CD4-positive, alpha-beta T cell treated with Interleukin-4 for 4 hours (primary cell): ENCODE measurements at places on chromosomes 6 and 20.

DNA sequence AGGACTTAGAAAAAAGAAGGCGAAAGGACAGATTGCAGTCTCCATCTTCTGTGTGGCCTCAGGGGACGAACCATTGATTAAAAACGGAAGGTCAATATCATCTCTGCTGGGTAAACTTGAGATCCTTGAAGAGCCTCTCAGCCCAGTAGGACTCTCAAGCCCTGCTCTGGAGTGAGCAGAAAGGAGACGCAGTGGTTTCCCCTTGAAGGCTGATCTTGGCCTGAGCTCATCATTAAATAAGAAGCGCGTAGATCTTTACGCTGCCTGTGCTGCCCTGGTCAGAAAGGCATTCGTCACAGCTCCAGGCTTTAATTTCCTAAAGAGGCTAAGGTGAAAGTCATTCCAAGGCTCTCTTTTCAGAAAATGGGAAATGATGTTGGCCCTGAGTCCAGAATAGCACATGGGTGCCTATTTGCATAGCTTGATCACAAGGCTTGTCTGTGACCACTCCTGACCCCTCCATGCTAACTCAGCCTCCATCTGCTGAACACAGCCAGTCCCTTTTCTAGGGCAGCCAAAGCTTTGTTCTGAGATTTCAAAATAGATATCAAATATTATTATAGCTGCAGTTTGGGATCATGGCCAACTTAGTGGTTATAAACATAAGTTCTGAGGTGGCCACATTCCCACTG, 29.3 kb upstream of the XRN2 start:
- no peak for DNase-seq

GRCh38 chr20:63555661-63556381, 1.9 kb downstream of the FNDC11 start:
- DNase-seq: no peak

DNA sequence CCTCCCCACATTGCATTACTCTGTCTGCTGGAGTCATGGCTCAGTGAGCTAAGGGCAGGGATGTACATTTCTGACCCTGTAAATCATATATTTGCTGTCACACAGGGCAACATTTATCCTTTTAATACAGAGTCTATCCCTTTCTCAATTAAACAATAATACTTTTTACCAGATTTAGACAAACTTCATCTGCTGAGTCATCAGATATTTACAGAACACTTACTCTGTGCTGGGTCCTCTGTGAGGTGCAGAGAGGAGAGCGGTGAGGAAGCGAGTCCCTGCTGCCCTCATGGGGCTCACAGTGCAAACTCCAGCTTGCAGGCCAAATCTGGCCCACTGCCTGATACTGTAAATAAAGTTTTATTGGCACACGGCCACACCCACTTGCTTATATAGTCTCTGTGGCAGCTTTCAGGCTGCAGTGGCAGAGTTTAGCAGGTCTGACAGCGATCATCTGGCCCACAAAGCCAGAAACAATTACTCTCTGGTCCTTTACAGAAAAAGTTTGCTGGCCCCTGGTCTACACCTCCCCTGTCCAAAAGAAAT, 144.5 kb downstream of the CDH26 start:
- no peak for DNase-seq

- DNase-seq: no peak
Observed at GRCh38 chr20:38143238-38143645, 21.8 kb downstream of the TGM2 start.

GRCh38 chr20:63138855-63139341, 77.0 kb downstream of the YTHDF1 start:
- DNase-seq: no peak

DNA sequence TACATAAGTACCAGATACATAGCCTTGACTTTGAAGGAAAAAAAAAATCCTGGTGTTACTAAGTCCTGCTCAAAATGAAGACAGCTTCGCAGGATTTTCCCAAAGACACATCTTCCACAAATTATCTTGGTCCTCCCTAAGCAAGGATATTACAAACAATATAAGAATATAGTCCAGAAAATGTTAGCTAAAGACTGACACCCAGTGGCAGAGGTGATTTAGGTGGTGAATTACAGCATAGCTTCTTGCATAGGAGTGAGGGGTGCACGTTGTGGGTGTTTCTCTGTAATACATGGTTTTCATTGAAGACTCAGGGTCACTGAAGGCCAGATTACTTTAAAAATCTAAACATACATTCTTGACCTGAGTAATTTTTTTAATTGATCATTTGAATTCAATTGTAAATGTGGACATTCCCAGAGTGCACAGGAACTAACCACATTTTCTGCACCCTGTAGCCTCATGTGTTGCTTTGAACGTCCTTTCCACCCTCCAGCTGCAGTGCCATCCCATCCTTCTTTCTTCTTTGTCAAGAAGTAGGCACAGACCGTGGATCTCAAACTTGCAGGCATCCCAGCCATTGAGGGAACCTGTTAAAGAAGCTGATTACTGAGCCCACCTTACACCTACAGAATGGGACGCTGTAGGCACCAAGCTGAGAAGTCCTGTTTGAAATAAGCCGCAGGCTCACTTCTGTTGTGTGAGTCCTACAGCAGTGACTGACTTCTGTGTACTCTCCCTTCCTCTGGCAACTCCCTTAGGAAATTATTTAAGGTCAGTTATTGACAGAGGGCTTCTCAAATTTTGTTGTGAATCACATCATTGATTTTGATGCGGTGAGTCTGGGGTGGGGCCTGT, 102.6 kb downstream of the PERP start:
- peak; percentile 35 for DNase-seq

GRCh38 chr6:170288091-170288631, 2.7 kb downstream of the DLL1 start:
- no peak for DNase-seq

- DNase-seq: no peak
Observed at GRCh38 chr20:62800314-62801259, 4.0 kb upstream of the OGFR start.

DNA sequence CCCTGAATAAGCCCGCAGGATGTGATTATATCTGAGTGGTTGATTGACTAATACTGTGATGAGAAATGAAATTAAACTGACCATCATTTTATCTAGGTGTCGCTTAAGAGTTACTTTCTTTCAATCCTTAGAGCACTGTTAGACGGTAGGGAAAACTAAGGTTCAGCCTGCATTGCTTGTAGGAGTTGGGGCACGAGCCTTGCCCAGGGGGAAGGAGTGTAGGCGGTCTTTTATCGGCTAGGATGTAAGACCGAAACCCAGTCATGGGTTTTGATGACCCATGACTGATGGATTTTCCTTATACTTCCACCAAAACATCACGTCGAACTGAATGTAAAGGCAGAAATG, 392 bp upstream of the TASP1 start:
- DNase-seq: no peak
